Fibroblast of mammary gland (primary cell): ENCODE measurements at places on chromosomes 11 and 22.

GRCh38 chr11:1234771-1235305 is 12.0 kb downstream of the MUC5B start:
- DNase-seq: no peak

GRCh38 chr22:27919942-27920755 is 1.1 kb upstream of the PITPNB start:
- DNase-seq: peak; percentile 86

DNA sequence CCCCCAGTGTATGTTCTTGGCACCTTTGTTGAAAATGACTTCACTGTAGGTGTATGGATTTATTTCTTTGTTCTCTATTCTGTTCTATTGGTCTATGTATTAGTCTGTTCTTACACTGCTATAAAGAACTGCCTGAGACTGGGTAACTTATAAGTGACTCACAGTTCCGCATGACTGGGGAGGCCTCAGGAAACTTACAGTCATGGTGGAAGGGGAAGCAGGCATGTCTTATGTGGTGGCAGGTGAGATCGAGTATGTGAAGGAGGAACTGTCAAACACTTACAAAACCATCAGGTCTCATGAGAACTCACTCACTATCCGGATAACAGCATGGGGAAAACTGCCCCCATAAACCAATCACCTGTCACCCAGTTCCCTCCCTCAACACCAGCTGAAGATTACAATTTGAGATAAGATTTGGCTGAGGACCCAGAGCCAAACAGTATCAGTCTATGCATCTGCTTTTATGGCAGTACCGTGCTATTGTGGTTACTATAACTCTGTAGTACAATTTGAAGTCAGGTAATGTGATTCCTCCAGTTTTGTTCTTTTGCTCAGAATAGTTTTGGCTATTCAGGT is 836.2 kb downstream of the DLG2 start:
- DNase-seq: no peak

- no peak for DNase-seq
Measured at GRCh38 chr22:48838376-48838775, 989.3 kb downstream of the BRD1 start.

GRCh38 chr11:134486704-134487103 is 74.7 kb upstream of the B3GAT1 start:
- DNase-seq: no peak

GRCh38 chr11:125072961-125073590 is 10.0 kb downstream of the SLC37A2 start:
- no peak for DNase-seq

GRCh38 chr11:12876340-12876739 is 132.8 kb upstream of the RASSF10 start:
- DNase-seq: peak; percentile 29

GRCh38 chr11:105673089-105673488 is 63.2 kb downstream of the GRIA4 start:
- DNase-seq: peak; percentile 40

GRCh38 chr11:96430668-96431067 is 40.9 kb downstream of the JRKL start:
- DNase-seq: no peak

DNA sequence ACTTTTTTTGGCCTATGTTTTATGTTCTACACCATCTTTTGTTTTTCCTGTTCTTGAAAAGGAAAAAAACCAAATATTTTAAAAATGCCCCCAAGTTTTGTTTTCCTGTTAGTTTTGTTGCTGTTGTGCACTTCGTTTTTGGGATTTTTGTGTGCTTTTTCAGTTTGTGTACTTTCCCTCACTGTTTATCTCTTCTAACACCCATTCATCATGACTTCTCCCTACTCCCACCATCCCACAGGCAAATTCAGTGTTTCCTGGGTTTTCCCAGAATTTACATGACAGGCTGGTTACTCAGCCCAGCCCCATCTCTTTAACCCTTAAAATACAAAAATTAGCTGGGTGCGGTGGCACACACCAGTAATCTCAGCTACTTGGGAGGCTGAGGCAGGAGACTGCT is 15.6 kb downstream of the TMEM123 start:
- peak; percentile 58 for DNase-seq

GRCh38 chr11:92837595-92837994 is 131.9 kb upstream of the MTNR1B start:
- no peak for DNase-seq

DNA sequence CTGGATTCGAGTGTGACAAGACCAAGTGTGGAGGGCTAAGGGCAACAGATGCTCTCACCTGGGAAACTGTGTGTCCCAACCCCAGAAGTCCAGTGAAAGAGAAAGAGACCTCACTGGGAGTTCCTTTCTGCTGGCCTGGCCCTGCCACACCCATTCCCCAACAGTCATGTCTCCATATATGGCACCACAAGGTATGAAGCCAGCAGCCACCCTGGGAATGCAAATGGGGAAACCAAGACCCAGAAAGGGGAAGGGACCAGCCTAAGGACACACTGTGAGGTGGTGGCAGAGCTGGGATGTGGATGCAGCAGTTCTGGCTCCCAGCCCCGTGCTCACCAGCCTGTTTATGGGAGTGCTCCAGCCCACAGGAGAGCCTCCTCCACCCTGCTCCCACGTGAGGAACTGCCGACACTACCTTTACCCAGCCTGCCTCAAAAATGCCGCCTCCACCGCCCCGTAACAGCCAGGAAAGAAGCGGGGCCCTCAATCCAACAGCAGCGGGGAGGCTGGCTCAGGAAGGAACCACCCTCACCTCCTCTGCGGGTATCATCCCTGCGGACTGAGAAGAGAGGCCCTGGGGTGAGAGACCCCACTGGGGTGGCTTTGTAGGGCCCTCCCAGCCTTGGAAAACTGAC is 12.6 kb downstream of the LMO1 start:
- DNase-seq: no peak

- DNase-seq: peak; percentile 97
Measured at GRCh38 chr11:102599642-102600261, 25.4 kb downstream of the MMP20 start.

DNA sequence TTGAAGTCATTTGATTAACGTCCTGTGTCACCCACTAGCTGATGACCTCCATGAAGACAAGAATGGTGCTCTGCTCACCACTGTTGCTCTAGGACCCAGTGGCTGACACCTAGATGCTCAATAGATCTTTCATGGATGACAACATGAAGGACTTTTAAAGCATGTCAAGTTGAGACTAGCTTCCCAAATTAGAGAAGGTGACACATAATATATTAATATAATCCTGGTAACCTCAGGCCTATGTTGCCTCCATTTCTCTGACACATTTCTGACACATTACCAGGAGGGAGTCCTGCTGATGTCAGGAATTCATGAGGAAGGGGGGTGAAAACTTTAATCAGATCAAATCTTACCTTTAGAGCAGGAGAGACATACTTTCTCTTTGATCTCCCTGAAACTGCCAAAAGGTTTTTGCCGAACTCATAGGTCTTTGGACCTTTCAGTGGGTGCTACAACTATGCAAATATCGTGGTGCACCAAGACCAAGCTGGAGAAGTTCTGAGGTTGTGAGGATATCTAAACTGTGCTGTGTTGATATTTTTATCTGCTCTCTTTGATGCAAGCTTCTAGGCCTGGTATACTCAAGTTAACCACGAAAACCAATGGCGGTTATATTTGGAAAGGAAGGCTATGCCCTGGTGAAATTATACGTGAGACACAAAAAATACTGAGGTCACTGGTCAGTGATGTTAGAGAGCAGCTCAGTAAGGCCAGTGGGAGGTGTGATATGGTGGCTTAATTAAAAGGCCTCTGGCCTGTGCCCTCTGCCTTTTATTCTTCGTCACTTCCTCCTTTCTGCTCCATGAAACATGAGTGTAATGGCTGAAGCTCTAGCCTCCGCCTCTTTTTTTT is 13.2 kb upstream of the AMPD3 start:
- no peak for DNase-seq

DNA sequence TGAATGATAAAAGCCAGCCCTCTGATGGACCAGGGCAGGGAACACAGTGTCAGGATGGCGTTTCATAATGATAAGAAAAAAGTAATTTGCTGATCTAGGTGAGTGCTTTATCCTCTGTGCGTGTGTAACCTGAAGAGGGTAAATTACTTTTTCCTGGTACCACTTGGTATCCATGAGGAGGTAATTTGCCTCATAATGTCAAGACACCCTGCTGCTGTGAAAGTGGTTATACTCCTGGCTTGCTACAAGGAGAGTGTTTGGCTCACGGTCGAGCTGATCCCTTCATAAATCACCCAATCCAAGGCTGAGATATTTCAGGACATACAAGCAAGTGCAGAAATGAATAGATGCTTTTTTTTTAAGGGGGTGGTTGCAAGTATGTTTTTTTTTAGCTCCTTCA is 207.2 kb upstream of the PGR start:
- DNase-seq: no peak

GRCh38 chr11:124108156-124108555 is 7.1 kb upstream of the VWA5A start:
- DNase-seq: peak; percentile 41

GRCh38 chr11:118979434-118979833 is 7.9 kb downstream of the FOXR1 start:
- no peak for DNase-seq

DNA sequence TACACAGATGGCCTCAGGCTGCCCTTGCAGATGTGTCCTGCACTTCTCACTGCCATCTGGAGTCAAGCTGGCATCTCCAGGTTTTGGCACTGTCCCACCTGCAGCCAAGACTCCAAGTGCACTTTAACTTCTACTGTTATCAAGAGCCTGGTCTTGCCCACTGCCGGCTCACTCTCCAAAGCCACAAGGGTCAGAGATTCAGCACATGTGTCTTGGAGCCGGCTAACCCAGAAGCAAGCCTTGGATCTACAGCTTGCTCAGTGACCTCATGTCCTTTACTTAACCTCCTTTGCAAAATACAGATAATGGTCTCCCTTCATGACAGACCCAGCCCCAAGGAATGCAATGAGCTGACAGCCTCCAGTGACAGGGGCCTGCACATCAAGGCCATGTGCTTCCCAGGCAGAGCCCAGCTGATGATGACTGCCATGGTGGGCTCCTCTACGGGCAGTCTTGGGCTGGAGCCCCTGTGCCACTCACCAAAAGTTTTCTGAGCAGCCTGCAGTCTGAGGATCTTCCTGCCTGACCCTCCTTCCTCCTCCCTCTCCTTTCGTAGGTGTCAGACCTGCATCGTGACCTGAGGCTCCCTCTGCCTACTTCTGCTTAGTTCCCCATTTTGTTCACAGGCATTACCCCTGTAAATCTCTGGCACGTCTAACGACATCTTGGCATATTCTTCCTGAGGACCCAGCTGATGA is 9.0 kb downstream of the TP53AIP1 start:
- no peak for DNase-seq

DNA sequence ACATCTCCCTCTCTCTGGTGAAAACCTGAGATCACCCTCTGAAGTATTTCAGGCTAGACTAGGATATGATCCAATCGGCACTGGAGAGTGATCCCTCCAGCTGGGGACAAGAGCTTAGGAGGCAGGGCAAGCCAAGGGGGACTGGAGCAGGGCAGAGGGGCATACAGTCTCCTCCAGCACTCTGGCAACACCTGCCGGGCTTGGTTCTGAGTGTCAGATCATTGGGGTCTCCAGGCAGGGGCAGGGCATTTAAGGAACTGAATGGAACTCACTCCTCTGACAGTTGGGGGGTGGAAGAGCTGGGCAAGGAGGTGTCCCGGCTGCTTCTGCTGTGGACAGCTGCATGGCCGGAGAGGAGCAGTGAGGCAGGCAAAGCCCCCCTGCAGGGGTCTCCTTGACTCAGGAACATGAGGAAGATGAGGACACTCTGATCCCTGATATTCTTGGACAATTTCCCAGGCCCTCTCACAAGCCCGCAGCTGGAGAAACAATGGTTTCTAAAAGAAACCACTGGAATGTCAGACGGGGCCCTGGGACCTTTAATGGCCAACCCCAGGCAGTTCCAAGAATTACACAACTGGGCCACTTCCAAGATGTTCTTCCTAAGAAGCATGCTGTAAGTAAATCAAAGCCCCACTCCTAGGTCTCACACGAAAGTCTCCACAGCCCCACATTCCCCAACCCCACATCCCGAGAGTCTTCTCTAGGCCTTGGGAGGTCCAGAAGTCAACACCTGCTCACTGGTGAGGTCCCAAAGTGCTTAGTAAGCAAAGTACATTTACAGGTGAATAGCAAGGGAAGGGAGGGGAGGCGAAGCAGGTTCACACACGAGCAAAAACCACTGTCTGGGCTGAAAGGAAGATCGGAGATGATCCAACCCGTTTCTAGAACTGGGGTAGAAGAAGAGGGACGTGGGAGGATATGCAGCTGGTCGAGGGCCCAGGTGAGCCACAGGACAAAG is 1.2 kb upstream of the CCDC86 start:
- peak; percentile 97 for DNase-seq

- no peak for DNase-seq
Measured at GRCh38 chr11:1780700-1781592, 17.2 kb upstream of the CTSD start.

GRCh38 chr22:49976439-49977175 is 16.0 kb downstream of the PIM3 start:
- no peak for DNase-seq

GRCh38 chr11:86069408-86070101 is 671 bp upstream of the PICALM start:
- peak; percentile 91 for DNase-seq

DNA sequence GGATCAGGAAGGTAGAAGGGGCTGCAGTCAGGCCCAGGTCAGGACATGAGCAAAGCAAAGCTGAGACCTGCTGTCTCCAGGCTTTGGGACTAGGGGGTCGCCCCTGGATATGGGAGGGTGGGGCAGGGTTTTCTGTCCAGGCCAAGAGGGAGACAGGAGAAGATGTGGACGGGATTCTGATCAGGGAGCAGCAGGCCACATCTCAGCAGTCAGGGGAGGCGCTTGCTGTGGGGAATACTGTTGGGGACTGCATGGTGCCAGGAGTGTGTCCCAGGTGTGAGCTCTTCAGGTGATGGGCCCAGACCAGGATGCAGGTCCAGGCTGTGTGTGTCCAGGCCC is 29.3 kb downstream of the IGLL5 start:
- no peak for DNase-seq

DNA sequence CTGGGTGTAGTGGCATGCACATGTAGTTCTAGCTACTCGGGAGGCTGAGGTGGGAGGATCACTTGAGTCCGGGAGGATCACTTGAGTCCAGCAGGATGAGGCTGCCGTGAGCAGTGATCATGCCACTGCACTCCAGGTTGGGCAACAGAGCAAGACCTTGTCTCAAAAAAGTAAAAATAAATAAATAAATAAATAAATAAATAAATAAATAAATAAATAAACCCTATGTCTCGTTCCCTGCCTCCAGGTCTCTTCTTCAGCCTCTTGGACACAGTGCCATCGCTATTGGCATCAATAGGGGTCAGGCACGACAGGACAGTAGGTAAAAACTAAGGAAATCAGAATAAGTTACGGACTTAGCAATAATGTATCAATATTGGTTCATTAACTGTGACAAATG is 23.4 kb upstream of the SYT12 start:
- DNase-seq: no peak

DNA sequence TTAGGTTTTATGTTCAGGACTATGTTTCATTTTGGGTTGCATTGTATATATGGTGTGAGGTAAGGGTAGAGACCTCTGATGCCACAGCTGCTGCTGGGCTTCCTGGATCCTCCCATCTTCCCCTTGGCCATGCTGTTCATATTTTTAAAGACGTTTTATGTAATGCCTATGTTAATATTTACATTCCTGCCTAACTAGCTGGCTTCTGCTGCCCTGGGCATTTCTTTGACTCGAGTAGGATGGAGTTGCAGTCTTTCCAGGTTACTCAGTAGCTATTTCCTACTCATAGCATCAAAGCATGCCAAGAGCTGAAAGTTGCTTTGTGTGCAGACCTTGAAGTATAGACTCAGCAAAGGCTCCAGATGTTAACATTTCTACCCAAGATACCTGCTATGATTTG is 220.5 kb upstream of the CADM1 start:
- DNase-seq: no peak

- no peak for DNase-seq
Measured at GRCh38 chr11:67437082-67437808, at the start of gene PTPRCAP. PTPRCAP (minus strand) TSS chr11:67437682; CDS start chr11:67437619, 63 bp downstream.

GRCh38 chr22:27011717-27012116 is 354.3 kb downstream of the MIAT start:
- no peak for DNase-seq
